ENCODE measurements at places on chromosomes 6 and 20. TPM values are rescaled to one million over a fixed set of nuclear protein-coding genes. Genes with fewer than 3 reads are reported as not detected.

DNA sequence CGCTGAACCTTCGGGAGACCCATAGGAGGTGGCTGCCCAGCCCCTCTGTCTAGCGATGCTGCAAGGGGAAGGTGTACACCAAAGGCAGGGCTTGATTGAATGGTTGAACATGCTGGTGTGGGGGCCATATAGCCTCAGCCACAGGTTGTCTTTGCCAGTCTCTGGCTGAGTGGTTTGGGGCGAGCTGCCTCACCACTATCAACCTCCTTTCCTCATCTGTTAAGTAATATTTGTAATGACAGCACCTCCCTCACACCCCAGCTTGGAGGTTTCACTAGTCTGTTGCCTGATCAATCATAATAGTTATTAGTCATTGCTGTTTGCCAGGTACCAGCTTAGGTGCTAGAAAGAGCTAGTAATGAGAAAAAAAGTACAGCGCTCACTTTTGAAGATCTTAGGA is 11.8 kb upstream of the ZNF831 start:
- DNase-seq, result no peak

DNA sequence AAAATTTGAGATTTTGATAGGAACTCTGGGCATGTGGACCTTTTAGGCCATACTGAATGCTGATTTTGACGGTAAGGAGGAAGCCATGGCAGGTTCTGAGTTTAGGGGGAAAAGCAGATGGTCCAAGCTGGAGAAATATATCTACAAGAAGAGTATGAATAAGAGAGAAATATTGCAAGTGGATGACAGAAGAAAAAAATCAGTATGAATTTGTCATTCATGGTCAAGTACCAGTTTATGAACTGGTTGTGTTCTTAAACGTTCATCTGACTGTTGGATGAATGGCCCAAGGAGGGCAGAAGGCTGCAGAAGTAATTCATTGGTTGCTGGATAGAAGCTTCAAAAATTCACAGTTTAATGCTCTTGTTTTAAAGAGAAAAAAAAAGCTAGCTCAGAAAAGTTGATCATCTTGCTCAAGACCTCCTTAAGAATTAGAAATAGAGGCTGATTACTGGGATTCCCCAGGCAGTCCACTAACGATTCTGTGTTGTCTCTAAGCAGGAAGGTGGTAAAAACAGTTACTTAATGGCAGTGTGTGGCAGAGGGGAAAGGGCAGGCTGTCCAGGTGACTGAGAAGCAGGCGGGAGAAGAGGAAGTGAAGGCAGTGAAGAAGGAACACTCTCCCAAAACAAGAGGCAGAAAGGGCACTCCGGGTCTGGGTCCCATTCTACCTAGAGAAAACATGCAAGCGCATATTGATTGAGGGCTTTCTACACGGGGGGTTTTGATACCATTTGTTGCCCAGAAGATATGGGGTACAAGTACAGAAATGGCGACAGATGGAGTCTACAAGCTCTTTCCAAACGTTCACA is 2.0 kb upstream of the DUSP22 start:
- no peak for DNase-seq

DNA sequence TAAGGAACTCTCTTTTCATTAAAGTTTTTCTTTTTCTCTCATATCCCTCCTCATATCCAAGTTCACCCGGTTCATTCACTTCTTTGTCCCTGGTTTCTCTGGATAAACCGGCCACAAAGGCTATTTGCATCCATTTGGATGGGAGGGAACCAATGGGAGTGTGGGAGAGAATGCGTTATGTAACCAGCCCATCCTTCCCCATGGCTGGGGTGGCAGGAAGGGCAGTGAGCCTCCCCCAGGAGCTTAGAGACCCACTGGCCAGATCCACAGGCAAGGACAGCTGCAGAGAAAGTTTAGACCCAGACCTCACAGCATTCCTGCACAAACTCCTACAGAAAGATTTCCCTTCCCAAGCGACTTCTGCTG is 10.7 kb downstream of the CASS4 start:
- DNase-seq, result no peak

- no peak for DNase-seq
Measured at GRCh38 chr20:49308875-49309274, 31.0 kb upstream of the ZNFX1 start.

GRCh38 chr20:21090111-21090618 is 16.0 kb downstream of the LINC00237 start:
- DNase-seq, result no peak

GRCh38 chr6:10510592-10511367 is 10.4 kb upstream of the GCNT2 start:
- peak; percentile 15 for DNase-seq

- DNase-seq, result no peak
Measured at GRCh38 chr6:44133003-44133931, 5.9 kb downstream of the TMEM63B start.

The FUT9 gene
- total RNA-seq, result not detected

The NKX2-2 gene
- not detected for total RNA-seq

The ENTPD6 gene
- total RNA-seq, result 78.5 TPM
